Activated naive CD4-positive, alpha-beta T cell treated with Interleukin-2 at 50 U/mL for 16 hours (primary cell): ENCODE measurements at places on chromosomes 5 and 9.

DNA sequence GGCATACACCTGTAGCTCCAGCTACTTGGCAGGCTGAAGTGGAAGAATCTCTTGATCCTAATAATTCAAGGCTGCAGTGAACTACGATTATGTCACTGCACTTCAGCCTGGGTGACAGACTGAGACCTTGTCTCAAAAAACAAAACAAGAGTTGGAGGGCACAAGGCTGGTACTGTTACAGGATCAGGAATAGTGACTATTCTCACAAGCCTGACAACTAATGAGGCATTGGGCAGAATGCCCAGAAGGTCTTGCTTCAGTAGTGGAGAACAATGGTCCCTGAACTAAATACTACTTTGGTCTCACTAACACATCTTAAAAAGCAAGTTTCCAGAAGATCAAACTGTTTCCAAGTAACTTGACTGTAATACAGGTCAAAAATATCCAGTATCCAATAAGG lies 182.9 kb upstream of the RFX3 start:
- DNase-seq: no peak

DNA sequence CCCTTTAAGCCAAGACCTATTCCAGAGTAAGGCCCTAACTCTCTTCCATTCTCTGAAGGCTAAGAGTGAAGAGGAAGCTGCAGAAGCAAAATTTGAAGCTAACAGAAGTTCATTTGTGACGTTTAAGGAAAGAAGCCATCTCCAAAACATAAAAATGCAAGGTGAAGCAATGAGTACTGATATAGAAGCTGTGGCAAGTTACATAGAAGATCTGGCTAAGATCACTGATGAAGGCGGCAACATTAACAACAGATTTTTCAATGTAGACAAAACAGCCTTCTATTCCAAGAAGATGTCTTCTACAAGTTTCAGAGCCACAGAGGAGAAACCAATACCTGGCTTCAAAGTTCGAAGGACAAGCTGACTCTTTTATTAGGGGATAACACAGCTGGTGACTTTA lies 1143.4 kb downstream of the CDH12 start:
- DNase-seq: no peak

- DNase-seq: no peak
Observed at GRCh38 chr9:136576269-136576626, 30.4 kb upstream of the NOTCH1 start.

DNA sequence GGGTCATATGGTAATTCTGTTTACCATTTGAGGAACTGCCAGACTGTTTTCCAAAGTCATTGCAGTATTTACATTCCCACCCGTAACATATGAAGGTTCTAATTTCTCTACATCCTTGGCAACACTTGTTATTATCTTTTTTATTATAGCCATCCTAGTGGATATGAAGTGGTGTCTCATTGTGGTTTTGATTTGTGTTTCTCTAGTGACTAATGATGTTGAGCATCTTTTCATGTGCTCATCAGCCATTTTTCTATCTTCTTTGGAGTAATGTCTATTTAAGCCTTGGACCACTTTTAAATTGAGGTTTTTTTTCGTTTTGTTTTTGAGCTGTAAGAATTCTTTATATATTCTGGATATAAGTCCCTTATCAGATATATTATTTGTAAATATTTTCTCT lies 132.8 kb upstream of the RUSC2 start:
- DNase-seq: no peak

DNA sequence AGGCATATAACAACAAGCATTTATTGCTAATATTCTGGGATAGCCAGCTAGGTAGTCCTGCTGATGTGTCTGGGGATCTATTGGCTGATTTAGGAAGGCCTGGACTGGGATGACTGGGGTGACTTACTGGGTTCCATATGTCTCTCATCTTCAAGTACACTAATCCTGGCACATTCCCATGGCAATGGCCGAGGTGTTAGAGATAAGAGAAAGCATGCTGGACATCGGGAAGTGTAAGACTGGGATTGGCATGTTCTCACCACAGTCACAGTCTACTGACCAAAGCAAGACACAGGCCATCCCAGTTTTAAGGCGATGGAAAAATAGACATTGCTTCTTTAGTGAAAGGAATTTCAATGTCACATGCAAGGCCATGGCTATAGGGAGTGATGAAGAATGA lies 29.7 kb downstream of the F2R start:
- no peak for DNase-seq

DNA sequence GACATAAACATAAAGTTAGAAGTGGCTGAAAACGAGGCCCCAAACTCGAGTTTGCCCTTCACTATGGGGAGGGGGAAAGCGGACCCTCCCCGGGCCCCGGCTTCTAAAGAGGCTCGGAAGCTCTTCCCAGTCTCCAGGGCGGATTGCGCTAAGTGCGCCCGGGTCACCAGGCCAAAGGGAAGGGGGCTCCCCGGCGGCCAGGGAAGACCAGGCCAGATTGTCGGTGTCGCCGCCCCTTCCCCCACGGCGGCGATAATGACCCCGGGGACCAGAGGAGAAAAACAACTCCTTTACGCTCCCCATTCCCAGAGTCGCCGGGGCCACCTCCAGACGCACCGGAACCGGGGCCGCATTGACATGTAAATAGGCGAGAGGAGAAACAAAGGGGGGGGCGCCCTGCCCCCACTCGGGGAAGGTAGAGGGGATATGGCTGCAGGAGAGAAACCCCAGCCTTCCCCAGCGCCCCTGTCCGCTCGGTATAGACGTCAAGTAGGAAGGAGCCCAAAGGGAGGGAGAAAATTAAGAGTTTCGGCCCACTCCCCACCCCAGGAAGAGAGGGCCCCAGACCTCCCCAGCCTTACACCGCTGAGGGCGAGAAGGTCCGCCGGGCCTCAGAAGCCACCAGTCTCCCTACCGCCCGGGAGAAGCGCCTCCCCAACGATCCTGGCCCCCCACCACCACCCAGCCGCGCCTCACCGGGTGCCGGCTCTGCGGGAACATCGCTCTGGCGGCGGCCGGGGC lies 1.7 kb downstream of the TLE1 start:
- no peak for DNase-seq
